ENCODE measurements at places on chromosomes 6 and 20.

DNA sequence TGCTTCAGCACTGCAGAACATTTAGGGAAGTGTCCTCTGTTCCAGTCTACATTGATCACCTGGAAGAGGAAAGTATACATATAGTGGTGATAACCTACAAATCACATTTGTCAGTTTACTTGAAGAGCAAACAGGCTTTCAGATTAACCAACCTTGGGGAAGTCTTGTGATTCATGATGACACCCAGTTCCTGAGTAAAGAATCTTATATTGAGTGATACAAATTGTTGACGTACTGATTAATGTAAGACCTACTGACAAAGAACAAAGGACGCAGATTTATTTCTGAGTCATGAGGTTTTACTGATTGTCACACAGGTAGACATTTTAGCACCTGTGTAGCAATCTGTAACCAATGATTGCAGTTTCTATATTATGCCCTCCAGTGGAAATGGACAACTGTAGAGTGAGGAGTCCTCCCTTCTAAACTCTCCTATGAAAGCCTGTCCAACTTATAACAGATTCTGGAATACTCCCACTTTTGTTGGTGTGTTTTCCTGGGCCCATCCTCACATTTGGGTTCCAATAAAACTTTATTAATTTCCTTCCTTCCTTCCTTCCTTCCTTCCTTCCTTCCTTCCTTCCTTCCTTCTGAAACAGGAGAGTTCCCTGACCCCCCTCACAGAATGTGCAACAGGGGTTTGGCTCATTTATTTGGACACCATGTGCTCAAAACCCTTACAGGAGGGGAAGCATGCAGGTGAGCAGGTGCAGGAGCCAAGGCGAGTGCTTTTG is 113.5 kb downstream of the SLC35B3 start:
- no peak for DNase-seq

- peak; percentile 38 for DNase-seq
These were observed 695.2 kb downstream of the PHF3 start for GRCh38 chr6:64330694-64331307.

DNA sequence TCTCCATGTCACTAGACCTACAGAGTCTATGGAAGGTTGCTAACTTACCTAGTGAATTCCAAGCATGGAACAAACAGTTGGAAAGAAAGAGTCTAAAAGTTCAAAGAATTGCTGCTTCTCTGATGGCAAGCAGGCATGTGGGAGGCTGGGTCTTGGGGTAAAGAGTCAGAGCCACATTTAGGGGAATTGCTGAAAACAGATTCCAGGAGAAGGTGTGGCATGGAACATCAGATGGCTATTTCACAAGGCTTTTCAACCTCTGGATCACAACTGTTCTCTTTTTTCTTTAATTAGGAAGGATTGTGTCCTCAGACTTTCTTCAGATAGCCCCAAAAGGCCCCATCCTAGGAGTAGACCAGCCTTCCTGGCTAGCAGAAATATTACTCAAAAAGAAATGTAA is 601.5 kb downstream of the MAFB start:
- no peak for DNase-seq

DNA sequence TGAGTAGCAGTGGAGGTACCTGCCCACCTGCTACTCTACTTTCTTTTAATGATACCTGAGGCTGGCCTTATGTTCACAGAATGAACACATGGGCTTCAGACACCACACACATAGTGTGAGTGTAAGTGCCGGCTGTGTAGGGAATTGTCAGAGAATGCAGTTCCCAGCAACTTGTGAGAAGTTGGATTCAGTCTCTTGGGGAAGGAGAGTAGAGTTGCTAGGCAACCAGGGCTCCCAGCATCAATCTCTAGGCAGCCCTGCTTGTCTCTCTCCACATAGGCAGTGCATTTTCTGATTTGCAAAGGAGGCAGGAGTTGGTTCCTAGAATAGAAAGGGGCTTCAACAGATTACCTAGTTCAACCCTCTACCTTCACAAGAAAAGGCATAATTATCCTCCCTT is 74.1 kb downstream of the BFSP1 start:
- DNase-seq = no peak

DNA sequence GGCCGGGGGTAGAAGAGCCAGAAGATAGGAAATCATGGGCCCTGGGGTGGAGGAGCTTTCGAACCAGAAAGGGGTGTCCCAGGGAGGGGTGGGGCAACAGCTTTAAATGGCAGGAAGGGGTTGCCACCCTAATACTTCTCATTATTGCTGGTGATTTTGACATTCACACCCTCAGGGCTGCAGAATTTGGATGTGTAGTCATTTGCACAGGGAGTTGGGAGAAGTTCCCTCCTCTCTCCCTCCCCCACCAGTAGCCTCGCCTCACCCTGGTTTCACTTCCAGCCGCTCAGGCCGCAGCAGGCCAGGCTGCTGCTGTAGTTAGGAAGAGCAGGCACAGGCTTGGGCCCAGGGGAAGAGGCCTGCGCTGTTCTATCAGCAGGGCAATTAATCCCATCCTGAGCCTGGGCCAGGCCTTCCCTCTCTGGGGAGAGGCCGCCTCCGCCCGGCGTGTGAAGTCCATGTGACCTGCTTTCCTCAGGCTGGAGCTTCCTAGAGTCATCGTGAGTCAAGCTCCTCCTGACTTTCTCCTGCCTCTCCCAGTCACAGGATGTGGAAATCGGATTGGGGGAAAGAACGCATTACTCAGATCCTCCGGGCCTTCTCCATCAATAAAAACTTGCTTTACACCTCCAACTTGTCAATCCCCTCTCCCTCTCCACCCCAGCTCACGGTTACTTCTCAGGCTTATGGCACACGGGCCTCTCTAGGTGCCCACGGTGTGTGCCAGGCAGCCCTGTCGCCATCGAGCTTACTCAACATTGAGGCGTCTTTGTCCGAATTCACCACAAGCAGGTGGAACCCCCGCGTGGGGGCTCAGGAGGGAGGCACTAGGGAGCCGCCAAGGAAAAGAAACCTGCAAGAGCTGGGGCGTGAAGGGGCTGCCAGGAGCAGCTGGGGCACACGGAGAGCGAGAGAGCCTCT is 7.8 kb downstream of the ADTRP start:
- no peak for DNase-seq

DNA sequence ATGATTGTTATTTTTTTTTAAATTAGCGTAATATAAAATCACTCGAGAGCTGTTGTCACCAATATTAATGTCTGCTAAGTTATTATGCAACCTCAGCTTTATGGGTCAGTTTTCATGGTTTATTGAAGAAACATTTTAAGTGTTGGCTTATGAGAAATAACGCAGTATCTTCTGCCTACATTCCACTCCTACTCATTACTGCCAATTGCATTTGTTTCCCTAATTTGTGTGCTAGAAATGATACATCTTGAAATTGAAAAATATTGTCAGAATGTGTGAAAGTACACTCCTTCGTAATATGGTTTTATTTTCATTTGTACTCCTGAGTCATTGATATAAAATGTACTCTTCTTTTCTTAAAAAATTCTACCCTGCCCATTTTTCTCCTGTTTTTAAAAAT is 333.3 kb upstream of the HSF2 start:
- DNase-seq = no peak

- no peak for DNase-seq
These were observed 19.5 kb upstream of the TAF8 start for GRCh38 chr6:42030585-42031506.

- no peak for DNase-seq
These were observed 425 bp downstream of the HBS1L start for GRCh38 chr6:135054226-135054568.

DNA sequence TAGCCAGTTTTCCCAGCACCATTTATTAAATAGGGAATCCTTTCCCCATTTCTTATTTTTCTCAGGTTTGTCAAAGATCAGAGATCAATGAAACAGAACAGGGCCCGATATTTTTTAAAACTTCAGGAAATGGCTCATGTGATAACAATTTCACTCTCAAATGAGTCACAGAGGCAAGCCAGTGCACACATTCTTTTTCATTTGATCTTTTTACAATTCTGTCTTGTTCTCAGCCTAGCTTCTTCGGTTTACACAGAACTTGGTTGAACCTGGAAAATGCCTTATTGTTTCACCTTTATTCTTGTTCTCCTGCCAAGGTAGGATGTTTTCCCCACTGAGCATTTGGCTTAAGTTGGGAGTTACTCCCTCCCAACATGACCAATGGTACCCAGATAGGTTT is 258.9 kb downstream of the COL12A1 start:
- DNase-seq = no peak

GRCh38 chr20:2699775-2700413 is 7.3 kb downstream of the EBF4 start:
- DNase-seq = no peak

- no peak for DNase-seq
These were observed 6.0 kb downstream of the STX11 start for GRCh38 chr6:144156338-144156737.

- no peak for DNase-seq
These were observed 12.2 kb upstream of the TTPAL start for GRCh38 chr20:44463466-44463865.

DNA sequence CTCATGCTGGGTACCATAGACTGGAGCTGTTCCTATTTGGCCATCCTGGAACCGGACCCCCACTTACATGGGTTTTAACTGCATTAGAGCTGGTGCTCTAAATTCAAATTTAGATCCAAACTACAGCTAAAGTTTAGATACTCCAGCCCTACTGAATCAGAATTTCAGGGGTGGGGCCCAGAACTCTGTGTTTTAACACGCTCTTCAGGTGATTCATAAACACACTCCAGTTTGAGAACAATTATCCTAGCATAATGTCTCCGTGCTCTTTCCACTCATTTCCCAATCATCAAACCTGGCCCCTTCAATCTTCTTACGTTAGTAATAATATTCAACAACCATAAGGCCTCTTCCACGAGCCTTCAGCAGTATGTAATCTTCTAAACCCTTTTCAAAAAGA is 15.3 kb downstream of the TRPC4AP start:
- no peak for DNase-seq

DNA sequence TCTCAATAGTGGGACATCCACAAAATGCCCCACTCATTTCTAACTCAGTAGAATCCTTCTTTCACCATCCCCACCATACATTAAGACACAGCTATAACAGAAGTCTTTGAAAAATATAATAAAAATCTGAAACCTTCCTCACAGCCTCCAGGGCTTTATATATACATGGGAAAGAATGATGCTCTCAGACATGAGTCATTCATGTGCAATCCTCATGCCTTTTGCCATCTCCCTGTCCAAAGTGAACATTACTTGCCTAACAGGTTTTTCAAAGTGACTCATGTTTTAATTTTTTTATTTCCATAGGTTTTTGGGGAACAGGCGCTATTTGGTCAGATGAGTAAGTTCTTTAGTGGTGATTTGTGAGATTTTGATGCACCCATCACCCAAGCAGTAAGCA is 162.7 kb downstream of the RALGAPA2 start:
- no peak for DNase-seq

Measured in NCI-H1436 (cell line).